ENCODE measurements at places on chromosomes 16 and 17.

- no peak for DNase-seq
Observed at GRCh38 chr17:76527430-76528111, 9.9 kb downstream of the CYGB start.

DNA sequence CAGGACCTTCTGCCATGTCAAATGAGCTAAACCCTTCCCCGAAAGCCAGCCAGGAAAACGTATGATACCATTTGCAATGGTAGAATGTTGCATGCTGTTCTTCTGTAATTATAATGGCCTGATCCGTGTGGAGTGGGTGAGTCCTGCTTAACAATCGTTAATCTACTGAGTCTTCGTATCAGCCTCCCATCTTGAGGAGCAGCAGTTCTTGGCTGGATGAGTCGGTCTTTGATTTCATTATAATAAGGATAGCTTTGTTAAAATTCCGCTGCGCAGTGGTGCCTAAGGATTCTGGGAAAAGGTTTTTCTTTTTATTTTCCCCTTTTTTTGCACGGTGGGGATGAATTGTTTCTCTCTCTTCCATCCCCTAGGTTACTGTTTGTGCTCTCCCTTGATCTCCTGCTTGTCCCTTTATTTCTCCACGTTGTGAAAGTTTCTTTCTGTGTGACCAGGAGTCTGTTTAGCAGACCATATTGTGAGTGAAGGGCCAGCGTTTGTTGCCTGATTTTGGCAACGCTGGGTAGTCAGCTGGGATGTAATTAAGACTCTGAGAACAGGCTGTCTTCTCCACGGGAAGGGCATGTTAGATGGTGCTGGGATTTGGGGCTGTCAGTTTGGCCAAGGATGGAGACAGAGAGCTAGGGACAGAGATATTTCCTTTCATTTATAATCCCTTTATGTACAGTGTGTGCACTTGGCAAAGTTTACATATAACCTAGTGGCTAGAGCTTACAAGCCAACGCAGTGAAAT is 263.0 kb downstream of the FTO start:
- DNase-seq: peak; percentile 45

- no peak for DNase-seq
Observed at GRCh38 chr17:83056583-83057396, 22.6 kb upstream of the METRNL start.

- DNase-seq: no peak
Observed at GRCh38 chr17:2042390-2042847, 597 bp downstream of the OVCA2 start.

- no peak for DNase-seq
Observed at GRCh38 chr17:48215583-48216139, 108.1 kb downstream of the SNX11 start.

DNA sequence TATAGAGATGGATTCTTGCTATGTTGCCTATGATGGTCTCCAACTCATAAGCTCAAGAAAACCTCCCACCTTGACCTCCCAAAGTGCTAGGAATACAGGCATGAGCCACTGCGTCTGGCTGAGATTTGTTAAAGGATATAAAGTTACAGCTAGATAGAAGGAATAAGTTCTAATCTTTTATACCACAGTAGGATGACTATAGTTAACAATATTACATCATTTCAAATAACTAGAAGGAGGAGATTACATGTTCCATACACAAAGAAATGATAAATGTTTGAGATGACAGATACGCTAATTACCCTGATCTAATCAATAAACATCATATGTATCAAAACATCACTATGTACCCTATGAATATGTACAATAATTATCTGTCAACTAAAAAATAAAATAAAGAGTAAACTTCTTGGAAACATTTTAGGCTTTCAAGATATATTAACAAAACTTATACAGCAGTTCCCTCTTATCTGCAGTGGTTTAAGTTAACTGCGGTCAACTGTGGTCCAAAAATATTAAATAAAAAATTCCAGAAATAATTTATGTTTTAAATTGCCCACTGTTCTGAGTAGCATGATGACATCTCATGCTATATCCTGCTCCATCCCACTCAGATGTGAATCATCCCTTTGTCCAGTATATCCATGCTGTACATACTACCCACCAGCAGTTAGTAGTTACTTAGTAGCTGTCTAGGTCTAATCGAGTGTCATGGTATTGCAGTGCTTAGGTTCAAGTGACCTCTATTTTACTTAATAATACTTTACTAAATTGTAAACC is 129.2 kb upstream of the NACA2 start:
- no peak for DNase-seq

- no peak for DNase-seq
Observed at GRCh38 chr17:82939621-82940135, 99.9 kb upstream of the ZNF750 start.

- no peak for DNase-seq
Observed at GRCh38 chr16:67463059-67463458, 17.9 kb downstream of the ATP6V0D1 start.

DNA sequence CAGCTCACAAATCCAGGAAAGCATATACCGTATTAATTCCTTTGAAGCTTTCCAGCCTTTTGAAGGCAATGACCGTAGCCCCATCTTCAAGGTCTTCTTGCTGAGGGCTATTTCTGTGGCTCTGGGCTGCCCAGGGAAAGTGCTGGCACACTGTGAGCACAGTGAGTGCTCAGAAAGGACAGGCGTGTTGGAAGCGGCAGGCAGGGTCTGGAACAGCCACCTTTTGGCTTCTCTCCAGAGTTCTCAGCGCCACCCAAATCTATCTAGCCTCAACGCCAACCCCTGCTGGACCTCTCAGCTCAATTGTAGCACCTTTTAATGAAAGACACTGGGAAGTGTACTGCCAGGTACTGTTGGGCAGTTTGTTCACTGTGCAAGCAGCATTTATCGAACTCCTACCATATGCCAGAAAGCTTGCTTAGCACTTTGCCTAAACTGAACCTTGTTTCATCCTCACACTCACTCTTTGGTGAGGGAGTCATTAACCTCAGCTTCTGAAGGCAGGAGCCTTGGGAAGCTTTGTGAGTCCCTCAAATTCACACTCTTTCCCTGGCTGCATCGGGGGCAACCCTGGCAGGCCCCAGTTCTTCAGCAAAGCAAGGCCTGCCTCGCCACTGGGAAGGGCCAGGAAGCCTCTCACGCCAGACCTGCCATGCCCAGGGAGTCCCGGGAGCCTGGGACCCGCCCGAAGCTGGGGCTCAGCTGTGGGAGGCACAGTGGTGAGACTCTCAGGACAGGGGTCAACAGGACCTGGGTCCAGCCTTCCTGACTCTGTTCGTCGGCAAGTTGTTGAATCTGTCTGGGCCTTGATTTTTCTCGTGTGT is 13.5 kb upstream of the CIBAR2 start:
- DNase-seq: no peak

DNA sequence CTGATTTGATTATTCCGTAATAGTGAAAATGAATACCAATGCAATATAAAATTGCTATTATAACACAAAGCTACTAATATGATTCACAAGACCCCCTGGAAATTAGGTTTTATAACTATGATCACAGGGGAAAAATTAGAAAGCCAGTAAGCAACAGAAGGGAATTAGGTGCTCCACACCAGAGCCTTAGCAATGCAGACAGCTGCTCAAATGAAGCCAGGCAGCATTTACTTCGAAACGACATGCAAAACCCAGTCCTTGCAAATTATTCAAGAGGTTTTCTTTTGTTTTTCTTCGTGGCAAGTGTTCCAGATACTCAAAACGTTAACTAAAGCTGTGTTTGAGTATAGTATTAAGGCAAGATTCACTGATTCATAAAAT is 47.9 kb downstream of the TOX3 start:
- DNase-seq: no peak

DNA sequence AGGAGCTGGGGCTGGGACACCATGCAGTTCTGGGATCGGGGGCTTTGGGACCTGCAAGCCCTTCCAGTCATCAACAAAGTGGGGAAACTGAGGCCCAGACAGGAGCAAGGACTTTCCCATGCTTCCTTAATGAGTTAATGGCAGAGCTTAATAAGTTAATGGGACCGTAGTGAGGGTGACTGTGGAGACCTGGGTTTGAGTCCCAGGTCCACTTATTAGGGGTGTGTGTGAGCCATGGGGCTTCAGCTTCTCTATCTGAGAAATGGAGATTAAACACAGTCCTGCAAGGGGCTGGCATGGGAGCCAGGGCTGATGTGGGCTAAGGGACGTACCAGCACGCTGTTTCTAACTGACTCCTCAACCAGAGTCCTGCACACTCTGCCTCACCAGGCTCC is 41.7 kb upstream of the NKD1 start:
- DNase-seq: no peak

DNA sequence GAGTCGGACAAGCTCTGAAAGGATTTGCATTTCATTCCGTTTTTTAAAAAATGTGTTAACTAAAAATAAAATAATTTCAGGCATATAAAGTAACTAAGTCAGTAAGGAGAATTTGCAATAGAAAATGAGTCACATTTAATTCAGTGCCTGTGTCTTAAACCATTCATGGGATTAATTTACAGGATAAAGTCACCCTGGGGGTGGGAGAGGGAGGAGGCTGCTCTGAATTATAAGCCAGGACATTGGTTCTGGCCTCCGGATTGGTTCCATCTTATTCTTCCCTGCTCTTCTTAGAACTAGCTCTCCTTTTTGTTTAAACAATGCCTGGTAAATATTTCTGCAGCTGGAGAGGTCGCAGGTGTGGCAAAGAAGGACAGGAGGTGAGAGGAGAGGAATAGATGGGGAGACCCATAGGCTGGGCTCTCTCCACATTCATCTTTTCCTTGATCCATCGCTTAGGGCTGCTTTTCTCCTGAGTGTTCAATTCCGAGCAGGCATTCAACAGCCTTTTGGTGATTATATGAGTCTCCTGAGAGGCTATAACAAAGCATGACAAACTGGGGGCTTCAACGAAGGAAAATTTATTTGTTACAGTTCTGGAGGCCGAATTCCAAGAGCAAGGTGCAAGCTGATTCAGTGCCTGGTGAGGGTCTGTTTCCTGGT is 319.2 kb downstream of the PHKB start:
- DNase-seq: no peak

GRCh38 chr17:16418685-16419068 is 3.3 kb downstream of the TRPV2 start:
- no peak for DNase-seq

DNA sequence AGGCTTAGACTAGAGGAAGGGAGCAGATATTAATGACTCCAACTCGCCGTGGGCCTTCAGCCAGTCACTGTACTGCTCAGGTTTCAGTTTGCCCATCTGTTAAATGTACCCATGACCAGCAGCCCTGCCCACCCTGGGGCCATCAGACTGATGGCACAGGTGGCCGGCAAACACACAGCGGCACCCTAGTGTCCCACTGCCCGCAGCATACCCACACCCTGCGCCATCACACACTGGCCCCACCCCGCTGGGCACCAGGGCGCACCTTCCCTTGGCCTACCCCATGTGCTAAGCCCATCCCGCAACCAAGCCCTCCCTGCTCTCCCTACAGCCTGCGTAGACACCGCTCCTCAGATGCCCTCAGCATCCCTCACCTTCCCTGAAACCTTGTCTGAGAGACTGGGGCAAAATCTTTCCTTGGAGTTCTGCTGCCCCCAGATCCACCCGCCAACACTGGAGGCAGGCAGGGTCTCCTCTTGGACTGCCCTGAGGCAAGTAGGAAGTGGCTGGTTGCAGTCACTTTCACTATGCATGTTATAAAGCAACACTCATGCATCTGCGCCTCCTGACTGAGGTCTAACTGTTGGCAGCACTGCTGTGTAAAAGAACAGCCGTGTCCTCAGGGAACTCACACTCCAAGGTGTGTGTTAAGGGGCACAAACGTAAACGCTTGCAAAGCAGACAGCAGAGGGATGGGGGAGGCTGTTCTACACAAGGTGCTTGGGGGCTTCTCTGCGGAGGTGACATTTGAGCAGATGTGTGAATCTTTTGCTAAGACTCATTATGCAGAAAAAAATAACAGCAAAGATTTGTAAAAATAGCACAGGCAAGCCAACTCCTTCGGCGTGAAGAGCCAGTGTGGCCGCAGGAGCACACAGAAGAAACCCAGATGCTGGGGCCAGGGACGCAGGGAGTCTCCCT is 6.7 kb upstream of the BCAR1 start:
- DNase-seq: no peak

DNA sequence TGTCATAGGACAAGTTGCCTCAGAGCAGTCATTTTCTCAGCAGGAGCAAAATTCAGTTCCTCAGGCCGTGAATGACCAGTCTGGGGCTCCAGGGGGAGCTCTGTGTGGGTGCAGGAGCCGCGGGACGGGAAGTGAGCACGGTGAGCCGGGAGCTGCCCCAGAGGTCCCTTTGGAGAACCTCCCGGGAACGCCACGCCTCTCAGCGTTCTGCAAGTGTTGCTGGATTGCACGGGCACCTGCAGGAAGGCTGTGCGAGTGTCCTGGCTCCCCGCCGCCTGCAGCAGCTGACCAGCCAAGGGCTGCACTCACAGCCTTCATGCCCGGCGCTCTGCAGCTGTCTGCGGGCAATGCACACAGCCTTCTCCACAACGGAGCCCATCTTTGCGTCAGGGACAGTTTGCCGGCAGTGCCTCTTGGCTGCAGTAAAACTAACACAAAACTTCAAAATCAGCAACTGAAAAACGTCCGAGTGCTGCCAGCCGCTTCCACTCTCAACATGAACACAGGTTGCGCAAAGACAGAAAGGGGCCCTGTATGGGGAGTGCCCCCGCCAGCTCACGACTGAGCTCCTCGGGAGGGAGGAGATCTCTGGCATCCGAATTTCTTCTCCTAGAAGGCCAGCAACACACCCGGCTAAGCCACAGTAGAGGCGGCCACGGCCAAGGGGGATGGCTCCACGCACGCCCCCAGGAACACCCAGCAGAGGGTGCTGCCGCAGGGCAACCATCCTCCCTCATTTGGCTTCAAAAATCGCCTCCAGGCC is 16.0 kb downstream of the NDUFAF8 start:
- peak; percentile 33 for DNase-seq

DNA sequence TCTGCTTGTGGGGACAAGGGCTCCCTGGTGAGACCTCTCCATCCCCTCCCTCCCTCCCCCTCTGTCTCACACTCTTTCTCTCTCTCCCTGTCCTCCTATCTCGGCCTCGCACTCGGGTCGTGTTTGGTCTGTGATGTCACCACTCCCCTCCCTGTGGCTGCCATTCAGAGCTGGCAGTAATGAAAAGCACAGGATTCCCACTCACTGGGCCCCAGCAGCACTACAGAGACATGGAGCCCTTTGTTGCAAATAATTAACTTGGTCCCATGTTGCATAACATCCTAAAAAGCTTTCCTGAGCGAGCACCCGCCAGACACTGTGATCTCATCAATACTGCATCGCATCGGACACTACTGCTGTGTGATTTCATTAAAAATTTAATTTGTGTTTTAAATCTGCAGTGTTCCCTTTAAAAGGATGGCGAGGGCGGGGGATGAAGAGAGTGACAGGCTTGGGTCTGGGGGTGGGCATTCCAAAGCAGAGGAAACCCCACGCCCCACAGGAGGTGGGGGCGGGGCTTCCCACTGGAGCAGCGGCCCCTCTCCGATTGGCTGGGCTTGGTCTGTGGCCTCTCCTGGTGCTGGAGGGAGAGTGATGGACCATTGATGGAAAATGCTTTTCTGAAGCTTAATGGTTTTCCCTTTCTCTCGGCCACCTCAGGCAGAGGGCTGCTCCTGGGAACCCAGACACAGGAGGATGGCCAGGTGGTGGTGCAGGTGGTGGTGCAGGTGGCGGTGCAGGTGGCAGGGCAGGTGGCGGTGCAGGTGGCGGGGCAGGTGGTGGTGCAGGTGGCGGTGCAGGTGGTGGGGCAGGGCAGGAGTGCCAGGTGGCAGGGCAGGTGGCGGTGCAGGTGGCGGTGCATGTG is 15.3 kb upstream of the NPTX1 start:
- DNase-seq: no peak

- DNase-seq: no peak
Observed at GRCh38 chr16:57387598-57388354, 15.5 kb downstream of the CX3CL1 start.

Measured in C1 segment of cervical spinal cord (tissue), 14 donors.